Activated naive CD8-positive, alpha-beta T cell treated with anti-CD3 and anti-CD28 coated beads, Interleukin-2, amount 50 U/mL, for 16 hours (primary cell): ENCODE measurements at places on chromosomes 2 and 18.

DNA sequence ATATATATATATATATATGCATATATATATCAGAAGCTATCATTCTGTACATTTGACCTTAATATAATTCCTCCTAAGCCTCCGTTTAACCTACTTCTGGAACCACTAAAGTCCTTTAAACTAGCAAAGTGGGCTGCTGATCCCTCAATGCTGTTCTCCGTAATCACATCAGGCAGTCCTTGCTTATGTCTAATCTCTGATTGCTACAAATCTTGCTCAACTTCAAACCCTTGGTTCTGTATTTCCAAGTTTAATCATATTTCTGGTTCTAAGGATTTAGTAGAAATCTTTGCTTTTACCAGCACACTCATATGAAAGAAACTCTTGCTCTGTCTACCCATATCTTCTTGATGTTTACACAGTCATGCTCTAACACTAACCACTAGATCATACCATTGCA, 91.5 kb upstream of the GALNT13 start:
- no peak for DNase-seq

GRCh38 chr2:168583064-168583709, 127.1 kb downstream of the CERS6 start:
- DNase-seq, result no peak

DNA sequence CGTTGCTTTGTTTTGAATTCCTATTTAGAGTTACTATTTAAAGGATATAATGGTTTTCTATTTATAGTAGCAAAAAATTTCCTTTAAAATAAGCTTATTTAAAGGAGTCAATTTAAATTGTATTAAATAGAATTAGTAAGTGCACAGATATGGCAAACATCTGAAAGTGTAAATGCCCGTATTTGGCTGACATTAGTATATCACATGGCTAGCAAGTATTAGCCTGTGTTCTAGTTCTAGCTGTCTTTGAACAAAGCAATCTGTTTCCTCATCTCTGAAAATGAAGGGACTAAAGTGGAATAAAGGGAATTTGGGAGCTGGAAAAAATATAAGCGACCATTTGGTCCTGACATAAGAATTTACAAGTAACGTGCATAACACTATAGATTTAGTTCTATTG, 32.2 kb downstream of the PELI1 start:
- DNase-seq, result no peak

DNA sequence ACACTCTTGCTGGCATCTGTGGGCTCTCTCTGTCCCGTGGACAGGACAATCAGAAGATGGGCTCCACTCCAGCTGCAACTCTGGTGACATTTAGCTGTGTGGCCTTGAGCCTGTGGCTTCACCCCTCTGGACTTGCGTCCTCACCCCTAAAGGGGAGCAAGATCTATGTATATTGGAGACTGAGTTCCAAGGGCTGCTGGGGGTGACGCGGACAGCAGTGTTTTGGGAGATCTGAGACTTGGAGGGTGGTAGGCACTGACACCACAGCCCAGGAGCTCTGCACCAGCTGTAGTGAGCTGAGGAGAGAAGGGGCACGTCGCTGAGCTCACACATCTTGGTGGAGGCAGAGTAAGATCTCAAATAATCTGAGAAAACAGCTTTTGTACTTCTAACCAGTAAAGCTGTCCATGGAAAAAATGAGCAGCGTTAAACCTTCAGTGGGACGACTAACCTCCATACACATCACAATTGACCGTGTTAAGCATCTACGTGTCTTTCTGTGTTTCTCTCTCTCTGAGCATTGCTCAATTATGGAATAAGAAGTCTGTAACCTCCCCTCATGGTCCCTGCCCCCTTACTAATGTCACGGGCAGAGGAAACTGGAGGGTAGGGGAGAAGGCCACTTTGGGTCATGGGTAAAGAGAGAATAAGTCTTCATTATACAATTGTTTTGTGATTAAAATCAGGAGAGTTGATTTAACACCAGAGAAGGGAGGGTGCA, 85.8 kb downstream of the SH3RF3 start:
- DNase-seq, result no peak

- DNase-seq, result no peak
Observed at GRCh38 chr2:65429786-65430602, 2.4 kb downstream of the SPRED2 start.

DNA sequence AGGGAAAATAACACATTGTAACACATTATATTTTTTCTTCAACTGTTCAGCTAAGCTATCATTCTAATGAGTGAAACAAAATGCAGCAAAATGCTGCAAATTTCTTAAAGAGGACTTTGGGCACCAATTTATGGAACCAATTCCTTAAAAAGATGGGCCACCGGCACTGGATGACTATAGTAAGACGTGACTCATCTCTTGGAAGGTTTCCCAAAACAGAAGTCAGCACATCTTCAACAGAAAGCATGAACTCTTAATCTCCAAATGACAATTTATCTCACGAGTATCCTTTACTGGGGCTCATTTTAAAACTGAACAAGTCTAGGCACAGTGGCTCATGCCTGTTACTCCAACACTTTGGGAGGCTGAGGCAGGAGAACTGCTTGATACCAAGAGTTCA, 213.4 kb downstream of the CDH20 start:
- no peak for DNase-seq

- DNase-seq, result no peak
Observed at GRCh38 chr2:210169516-210170195, 1.6 kb downstream of the KANSL1L start.

DNA sequence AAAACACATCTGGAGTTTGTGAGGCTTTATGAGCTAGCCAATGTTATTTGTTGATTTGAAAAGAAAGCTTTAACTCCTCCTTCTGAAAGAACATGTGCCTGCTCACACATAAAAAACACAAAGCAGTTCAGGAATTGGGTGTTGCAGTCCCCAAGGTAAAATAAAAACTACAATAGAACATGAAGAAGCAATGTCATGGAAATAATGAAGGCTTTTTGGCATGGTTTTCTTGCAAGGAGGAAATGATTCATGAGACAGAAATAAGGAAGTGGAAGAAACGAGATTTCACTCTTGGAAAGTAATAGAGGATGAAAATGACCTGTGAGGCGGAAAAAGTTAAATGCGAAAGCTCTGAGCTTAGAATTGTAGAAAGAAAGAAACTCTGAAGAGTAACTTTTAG, 81.1 kb downstream of the TRIB2 start:
- DNase-seq, result no peak

DNA sequence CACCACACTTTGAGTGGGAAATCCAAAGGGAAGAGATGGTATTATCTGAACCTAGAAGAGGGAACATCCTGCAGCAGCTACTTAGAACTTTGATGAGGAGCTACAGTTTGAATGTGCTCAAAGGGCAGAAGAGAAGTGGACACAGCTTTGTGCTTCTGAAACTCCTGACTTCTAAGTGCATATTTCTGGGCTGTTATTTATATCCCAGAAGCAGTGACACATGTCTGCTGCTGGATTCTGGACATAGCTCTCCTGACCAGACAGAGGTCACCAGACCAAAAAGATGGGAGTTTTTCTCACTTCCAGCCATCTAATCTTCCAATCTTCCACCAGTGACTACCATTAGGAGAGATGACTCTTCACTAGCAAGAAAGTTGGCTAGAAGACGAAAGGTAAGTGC, 153.9 kb downstream of the FSIP2 start:
- DNase-seq, result no peak

DNA sequence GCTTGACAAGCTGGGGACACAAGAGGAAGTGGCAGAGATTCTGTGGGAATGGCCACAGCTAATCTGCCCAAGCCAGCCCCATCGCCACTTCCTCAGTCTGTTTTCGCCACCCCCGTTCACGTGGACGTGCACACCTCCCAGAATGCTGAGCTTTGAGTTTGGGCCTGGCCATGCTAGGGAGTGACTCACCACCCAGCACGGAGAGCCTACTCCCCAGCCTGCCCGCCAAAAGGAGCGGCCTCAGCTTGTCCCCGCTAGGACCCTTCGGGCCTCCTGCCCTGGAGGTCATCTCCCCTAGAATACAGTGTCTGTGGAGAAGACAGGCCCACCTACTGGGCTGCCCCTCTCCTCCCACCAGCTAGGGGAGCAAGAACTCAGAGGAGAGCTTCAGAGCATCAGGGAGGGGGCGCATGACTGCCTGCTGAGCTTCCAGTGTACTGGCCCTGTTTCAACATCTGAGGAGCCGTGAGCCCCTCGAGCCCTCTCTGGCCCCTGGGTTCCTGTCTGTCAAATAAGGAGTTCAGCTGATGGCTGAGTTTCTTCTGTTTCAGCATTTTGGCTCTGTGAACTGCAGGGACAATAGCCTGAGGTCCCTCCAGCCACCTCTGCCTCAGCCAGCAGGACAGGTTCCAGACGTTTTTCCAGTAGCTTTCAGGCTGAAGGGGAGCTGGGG, 5.1 kb downstream of the SLC35F6 start:
- DNase-seq, result no peak

- no peak for DNase-seq
Observed at GRCh38 chr2:236472720-236473495, 96.7 kb upstream of the ACKR3 start.

DNA sequence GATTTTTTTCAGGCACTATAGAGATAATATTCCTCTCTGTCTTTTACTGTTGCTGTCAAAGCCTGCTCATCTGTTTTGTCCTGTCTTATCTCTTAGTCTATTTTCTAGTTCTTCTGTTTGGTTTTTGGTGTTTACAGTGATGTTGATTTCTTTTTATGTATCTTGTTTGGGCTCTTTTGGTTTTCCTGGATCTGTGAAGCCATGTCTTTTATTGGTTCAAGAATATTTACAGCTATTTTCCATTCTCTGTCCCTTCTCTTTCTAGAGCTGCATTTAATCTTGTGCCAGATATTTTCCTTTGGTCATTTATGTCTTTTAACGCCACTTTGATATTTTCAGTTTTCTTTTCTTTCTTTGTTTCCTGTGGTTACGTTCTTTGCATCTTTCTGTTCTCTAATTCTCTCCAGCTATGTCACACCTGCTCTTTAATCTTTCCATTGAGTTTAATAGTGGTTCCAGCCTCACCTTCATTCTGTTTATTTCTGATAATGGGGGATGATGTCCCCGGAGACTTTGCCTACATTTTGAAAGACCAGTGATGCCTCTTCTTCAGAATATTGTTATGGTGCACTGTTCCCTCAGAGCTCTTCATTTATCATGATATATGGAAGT, 32.0 kb downstream of the SMCHD1 start:
- no peak for DNase-seq

- DNase-seq, result no peak
Observed at GRCh38 chr2:197286805-197287595, 23.6 kb downstream of the ANKRD44 start.

DNA sequence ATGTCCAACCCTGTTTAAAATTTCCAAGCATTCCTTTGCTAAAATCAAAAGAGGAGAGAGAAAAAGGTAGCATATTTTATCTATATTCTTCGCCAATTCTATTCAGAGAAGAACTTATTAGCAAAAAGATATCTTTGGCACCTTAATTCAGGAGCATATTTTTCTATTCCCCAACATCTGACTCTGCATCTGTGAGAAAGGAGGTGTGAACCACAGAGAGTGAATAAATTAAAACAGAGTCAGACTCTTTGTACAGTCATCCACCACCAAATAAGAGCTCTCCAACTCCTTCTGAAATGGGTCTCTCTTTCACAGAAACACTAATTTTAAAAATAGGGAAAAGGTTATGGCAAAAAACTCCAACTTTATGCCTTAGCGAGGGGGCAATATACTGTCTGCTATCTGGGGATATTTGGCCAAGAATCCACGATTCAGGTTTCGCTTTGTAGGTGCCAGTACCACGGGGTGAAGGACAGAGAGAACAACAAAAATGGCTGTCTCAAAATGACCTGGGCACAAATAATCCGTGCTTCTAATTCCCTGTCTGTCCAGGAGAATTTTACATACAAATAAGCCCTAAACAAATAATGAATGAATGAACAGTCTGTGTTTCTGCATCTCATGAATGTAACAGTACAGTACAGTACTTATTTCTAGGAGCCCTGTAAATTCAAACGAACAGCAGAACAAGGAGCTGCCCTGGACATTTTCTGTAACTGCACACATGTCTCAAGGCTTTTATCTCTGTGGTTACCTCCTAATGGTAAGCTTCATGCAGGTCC, 43.4 kb downstream of the EPB41L3 start:
- no peak for DNase-seq

DNA sequence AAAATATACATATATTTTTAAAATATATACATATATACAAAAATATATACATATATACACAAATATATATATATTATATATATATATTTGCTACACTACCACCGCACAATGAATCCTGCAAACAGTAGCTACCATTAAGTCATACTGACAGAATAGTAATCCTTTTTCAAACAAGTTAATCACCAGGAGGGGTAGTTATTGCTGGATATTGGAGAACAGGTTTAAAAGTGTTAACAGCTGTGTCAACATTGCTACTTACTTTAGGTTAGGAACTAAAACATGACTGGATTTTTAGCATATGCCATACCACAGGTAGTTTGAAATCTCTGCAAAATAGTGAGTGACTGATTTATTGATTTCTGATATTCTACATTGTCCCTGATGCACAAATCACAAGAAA, 529.1 kb upstream of the CDH7 start:
- DNase-seq, result no peak

DNA sequence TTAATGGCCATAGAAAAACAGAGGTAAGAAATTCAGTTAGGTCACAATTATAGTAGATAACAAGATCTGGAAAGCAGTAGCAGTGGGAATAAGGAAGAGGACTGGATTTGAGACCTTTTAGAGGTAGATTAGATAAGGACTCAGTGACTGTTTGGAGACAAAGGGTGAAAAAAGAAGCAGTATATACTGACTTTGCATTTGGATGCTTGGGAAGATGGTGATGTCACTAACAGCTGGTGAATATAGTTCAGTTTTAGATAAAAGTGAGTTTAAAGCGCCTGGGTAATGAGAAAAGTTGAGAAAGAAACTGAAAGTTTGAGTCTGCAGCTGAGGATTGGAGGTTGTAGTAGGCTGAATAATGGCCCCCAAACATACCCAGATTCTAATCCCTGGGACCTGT, 32.8 kb upstream of the TMEM17 start:
- DNase-seq, result no peak

DNA sequence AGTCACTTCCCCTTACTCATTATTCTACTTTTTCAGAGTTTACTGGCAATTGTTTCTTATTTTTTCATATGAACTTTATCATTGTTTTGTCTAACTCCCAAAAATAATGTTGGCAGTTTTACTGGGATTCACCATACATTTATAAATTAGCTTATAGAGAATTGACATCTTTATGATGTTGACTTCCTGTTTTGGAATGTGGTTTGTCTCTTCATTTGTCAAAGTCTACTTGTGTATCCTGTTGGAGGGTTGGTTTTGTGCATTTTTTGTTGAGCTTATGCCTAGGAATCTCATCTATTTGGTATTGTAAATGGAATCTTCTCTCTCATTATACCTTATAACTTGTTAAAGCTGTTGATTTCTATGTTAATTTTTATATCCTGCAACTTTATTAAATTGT, 16.4 kb downstream of the EPC2 start:
- DNase-seq, result no peak

- no peak for DNase-seq
Observed at GRCh38 chr2:217307023-217307422, 447.2 kb upstream of the TNP1 start.

GRCh38 chr18:8699948-8700347, 5.4 kb upstream of the MTCL1 start:
- DNase-seq, result no peak

GRCh38 chr2:96843538-96844268, at the start of gene ANKRD23:
TSS of gene ANKRD23 (minus strand) at chr2:96844021. CDS start at chr2:96843992, 29 bp downstream.
- no peak for DNase-seq

GRCh38 chr2:96687711-96688640, 45.4 kb downstream of the FER1L5 start:
- DNase-seq, result no peak
